Left ventricle myocardium inferior (tissue), 1 donor: ENCODE measurements at places on chromosomes 6 and 20. TPM values are rescaled to one million over a fixed set of nuclear protein-coding genes. Genes with fewer than 3 reads are reported as not detected.
A peak's percentile ranks its signal among the peaks of the same experiment; 100 is the strongest.

GRCh38 chr6:35230950-35231349, 17.2 kb downstream of the SCUBE3 start:
- peak overlapping the region; percentile 42 for H3K27ac ChIP-seq
- peak; percentile 72 for DNase-seq
- no peak overlapping the region for H3K4me3 ChIP-seq
- H3K36me3 ChIP-seq: no peaks in the 10 kb centered on the region
- peaks cover 27% of the 10 kb centered on the region for H3K4me1 ChIP-seq

- H3K27ac ChIP-seq: no peak overlapping the region
- H3K27me3 ChIP-seq: peaks cover 32% of the 10 kb centered on the region
- DNase-seq: no peak
- no peaks in the 10 kb centered on the region for H3K36me3 ChIP-seq
- H3K4me3 ChIP-seq: no peak overlapping the region
Measured at GRCh38 chr6:38773338-38773737, 58.2 kb downstream of the DNAH8 start.

NELFE gene
- total RNA-seq: 39.3 TPM

SIRPB1 gene
- 0.27 TPM for total RNA-seq

DNA sequence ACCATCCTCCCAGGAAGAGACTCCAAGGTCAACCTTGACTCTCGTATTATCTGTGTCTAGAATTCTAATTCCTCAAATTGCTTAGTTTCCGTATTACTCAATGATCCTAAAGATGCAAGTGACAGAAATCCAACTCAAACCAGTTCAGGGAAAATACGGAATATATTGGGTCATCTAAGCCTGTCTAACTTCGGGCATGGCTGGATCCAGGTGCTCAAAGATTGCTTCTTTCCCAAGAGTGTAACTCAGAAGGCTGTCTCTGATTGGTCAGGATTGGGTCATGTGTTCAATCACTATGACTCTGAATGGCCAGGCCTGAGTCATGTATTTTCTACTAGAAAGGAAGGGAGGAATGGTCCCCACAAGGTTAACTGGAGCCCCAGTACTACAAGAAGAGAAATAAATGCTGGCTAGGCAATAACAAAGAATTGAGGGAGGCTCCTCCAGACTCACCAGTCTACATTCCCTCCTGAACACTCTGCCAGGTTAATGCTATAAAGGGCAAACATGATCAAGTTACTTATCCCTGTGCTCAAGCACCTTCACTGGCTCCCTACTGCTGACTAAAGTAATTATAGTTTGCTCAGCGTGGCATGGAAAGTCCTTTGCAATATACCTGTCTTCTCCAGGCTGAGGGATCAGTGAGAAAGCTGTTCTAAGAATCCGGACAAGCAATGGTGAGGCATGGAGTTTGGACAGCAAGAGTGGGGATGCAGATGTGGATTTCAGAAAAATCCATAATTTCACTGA, 15.4 kb upstream of the PREX1 start:
- H3K27me3 ChIP-seq: no peaks in the 10 kb centered on the region
- no peak overlapping the region for H3K4me3 ChIP-seq
- H3K36me3 ChIP-seq: no peaks in the 10 kb centered on the region
- DNase-seq: no peak

- DNase-seq: peak; percentile 31
- H3K27ac ChIP-seq: peak overlapping the region; percentile 57
- H3K4me1 ChIP-seq: peaks cover 66% of the 10 kb centered on the region
Measured at GRCh38 chr6:107542192-107542668, 52.3 kb downstream of the SOBP start.

GHRH gene
- 0.93 TPM for total RNA-seq

PKHD1 gene
- not detected for total RNA-seq

BEND6 gene
- 0.38 TPM for total RNA-seq

GRCh38 chr6:144344646-144345045, 59.5 kb downstream of the UTRN start:
- H3K36me3 ChIP-seq: no peaks in the 10 kb centered on the region
- peaks cover 93% of the 10 kb centered on the region for H3K4me1 ChIP-seq
- H3K27me3 ChIP-seq: no peaks in the 10 kb centered on the region
- no peak for DNase-seq

GRCh38 chr6:7153789-7154188, 46.0 kb downstream of the RREB1 start:
- no peaks in the 10 kb centered on the region for H3K36me3 ChIP-seq
- no peak for DNase-seq
- peaks cover 87% of the 10 kb centered on the region for H3K4me1 ChIP-seq
- H3K27me3 ChIP-seq: no peaks in the 10 kb centered on the region

EXOC2 gene
- 15.6 TPM for total RNA-seq

- H3K4me3 ChIP-seq: no peak overlapping the region
- no peak overlapping the region for H3K27ac ChIP-seq
- DNase-seq: no peak
- no peaks in the 10 kb centered on the region for H3K4me1 ChIP-seq
- no peaks in the 10 kb centered on the region for H3K36me3 ChIP-seq
Measured at GRCh38 chr6:90849686-90850085, 262.8 kb upstream of the MAP3K7 start.

THBS2 gene
- 6.9 TPM for total RNA-seq

DNA sequence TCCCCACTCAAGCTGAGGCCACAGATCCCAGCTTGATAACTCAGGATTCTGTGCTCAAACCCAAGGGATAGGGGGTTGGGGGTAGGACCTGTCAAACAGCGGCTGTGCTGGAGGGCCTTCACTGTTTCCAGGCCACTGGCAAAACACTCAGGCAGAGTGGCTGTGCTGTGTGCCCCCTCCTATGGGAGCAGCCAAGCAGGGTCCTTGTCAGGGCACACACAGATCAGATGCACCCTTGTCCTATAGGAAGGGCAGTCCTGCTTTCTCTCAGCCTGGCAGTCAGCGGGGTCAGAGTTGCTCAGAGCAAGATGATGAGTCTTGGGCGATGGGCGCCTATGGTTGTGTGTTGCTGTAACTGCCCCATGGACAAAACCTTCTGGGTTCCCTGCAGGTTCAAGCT, 554.8 kb downstream of the TBC1D32 start:
- no peaks in the 10 kb centered on the region for H3K4me1 ChIP-seq
- no peak overlapping the region for H3K27ac ChIP-seq
- DNase-seq: no peak
- H3K36me3 ChIP-seq: no peaks in the 10 kb centered on the region
- H3K27me3 ChIP-seq: no peaks in the 10 kb centered on the region

ESR1 gene
- total RNA-seq: 1.6 TPM

DNA sequence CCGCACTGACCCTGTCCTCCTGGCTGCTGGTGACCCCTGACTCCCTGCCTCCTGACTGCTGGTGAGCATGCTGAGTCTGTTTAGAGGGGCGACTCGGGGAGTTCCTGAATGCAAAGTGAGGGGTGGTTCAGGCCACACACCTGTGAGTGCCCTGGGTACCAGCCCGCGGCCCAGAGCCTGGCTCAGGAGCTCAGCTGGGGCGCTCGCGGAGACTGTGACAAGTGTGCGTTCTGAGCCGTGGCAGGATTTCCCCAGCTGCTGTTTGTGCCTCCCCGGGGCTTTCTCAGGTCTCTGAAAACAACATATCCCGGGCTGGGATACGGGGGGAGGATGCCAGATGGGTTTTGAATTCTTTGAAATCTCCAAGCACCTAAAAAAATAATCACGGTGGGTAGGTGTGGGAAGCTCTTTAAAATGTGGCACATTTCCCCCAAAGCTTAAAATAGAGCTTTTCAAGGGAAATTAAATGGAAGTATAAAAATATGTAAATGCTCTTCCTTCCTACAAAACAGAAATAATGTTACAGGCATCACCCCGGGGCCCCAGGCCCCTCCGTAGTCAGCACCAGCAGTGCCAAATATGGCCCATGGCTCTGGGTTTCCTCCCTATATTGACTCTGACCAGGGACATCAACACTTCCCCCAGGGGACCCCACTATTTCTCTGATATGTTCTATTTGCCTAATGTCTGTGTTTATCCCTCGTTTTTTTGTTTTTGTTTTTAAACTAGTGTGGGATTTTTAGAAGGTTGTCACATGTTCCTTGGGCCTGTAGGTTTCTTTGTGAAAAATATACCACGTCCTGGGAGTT, 49.9 kb upstream of the TAGAP start:
- DNase-seq: no peak
- no peak overlapping the region for H3K4me3 ChIP-seq
- H3K27ac ChIP-seq: no peak overlapping the region

DNA sequence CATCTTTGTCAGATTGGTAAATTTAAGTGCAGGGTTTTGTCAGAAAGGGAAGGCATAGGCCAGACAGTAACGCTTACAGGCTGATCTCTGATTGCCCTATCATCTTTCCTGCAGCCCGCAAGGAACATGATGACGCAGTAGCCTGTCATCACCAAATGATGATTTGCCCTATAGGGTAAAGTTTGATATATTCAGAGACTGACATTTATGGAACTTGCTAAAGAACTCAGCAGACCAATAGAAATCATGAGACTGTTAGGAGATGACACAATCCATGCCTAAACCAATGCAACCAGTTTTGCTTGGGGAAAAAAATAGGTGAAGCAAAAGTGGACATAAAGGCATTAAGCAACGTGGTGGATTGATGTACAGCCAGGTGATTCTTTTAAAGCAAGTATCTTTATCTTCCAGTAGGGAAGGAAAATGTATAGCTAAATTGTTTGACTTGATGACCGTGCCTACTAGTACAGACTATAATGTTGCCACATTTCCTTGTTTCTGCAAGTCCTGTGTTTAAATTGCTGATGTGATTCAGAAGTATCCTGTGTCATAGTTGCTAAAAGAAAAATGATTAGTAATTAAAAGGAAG, 2.4 kb downstream of the NUS1 start:
- DNase-seq: no peak
- H3K27me3 ChIP-seq: no peaks in the 10 kb centered on the region
- H3K4me3 ChIP-seq: peak overlapping the region; percentile 83
- H3K27ac ChIP-seq: no peak overlapping the region
- H3K36me3 ChIP-seq: no peaks in the 10 kb centered on the region
